Thymus (tissue), 14 donors: ENCODE measurements at places on chromosomes 2 and 18. TPM values are rescaled to one million over a fixed set of nuclear protein-coding genes. Genes with fewer than 3 reads are reported as not detected.

Gene REG1B
- polyA plus RNA-seq = 0.68 TPM

Gene ZNF519
- 2.8 TPM for polyA plus RNA-seq

Gene GALNT5
- 0.71 TPM for polyA plus RNA-seq

Gene SERPINB3
- polyA plus RNA-seq = 47.5 TPM

Gene CYB5A
- 86.2 TPM for polyA plus RNA-seq

Gene C1GALT1C1L
- 0.48 TPM for polyA plus RNA-seq

Gene D2HGDH
- 51.0 TPM for polyA plus RNA-seq

Gene DNAJC5G
- polyA plus RNA-seq = 0.02 TPM

Gene DNAH7
- 0.62 TPM for polyA plus RNA-seq

Gene NEURL3
- polyA plus RNA-seq = 1.8 TPM

Gene TMEM178A
- polyA plus RNA-seq = 5.5 TPM

Gene TPO
- polyA plus RNA-seq = 2.0 TPM

Gene SETBP1
- 3.3 TPM for polyA plus RNA-seq

Gene NAT8
- polyA plus RNA-seq = not detected

Gene FIGN
- polyA plus RNA-seq = 0.21 TPM

Gene NYAP2
- polyA plus RNA-seq = 0.02 TPM

Gene MARCHF7
- 80.1 TPM for polyA plus RNA-seq

Gene DCDC2C
- 0.21 TPM for polyA plus RNA-seq

Gene SAG
- 0.32 TPM for polyA plus RNA-seq

Gene REEP1
- polyA plus RNA-seq = 1.3 TPM

Gene SLC40A1
- polyA plus RNA-seq = 53.1 TPM

Gene CYBRD1
- 80.7 TPM for polyA plus RNA-seq

Gene GREB1
- 0.43 TPM for polyA plus RNA-seq

Gene UGT1A3
- not detected for polyA plus RNA-seq

Gene SIX3
- 0.11 TPM for polyA plus RNA-seq

Gene CERS6
- 12.1 TPM for polyA plus RNA-seq
